ENCODE measurements at places on chromosomes 2 and 18.

- DNase-seq = no peak
Measured at GRCh38 chr2:58734365-58734764, 493.2 kb upstream of the FANCL start.

DNA sequence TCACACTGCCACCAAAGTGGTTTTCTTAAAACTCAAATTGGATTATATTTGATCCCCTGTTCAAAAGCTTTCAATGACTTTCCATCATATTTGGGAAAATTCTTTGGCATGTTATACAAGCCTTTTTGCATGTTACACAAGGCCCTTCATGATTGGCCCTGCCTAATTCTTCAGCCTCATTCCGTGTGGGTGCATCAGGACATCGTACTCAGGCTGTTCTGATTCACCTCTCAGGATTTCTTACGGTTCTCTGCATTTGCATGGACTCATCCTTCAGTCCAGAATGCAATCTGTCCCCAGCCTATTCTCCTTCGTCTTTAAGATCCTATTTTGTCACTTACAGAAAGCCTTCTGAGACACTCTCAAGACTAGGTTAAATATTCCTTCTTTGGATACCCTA is 107.8 kb downstream of the LYPD1 start:
- no peak for DNase-seq

GRCh38 chr2:225458431-225459117 is 59.1 kb downstream of the NYAP2 start:
- no peak for DNase-seq

DNA sequence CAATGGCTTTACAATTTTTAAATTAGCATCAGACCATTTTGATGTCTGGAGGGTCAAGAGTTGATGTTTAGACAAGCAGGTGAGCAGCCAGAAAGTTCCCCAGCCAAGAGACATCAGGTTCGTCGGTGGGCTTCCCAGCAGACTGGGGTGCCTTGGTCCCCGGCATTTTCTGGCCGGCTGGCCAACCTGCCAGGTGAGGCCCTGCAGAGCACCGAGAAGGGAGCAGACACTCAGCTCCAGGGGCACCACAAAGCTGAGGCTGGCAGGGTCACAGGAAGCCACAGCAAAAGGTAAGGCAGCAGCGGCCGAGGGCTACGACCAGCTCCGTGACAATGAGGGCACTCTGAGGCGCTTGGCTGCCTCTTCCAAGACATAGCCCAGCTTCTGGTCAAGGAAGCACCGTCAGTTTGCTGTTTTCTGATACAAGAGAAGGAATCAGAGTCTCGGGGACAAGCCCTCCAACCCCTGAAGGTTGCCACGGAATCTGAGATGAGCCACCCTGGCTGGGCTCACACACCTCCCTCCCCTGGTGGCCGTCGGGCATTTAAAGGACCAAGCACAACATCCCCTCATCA is 229.0 kb downstream of the MGAT5 start:
- no peak for DNase-seq

- no peak for DNase-seq
Measured at GRCh38 chr2:160269365-160269764, 69.3 kb upstream of the ITGB6 start.

- no peak for DNase-seq
Measured at GRCh38 chr18:46615720-46616119, 41.3 kb downstream of the LOXHD1 start.

Measured in activated T-helper 1 cell treated with anti-CD3 and anti-CD28 coated beads, Interleukin-2, amount 50 U/mL, for 16 hours (primary cell).